ENCODE measurements at places on chromosomes 13 and 19. TPM values are rescaled to one million over a fixed set of nuclear protein-coding genes. Genes with fewer than 3 reads are reported as not detected.

GRCh38 chr19:10433131-10433536, 12.8 kb downstream of the PDE4A start:
- no peaks in the 10 kb centered on the region for H3K27me3 ChIP-seq
- H3K27ac ChIP-seq = no peak overlapping the region
- H3K4me3 ChIP-seq = no peak overlapping the region
- H3K4me1 ChIP-seq = peaks cover 23% of the 10 kb centered on the region

DNA sequence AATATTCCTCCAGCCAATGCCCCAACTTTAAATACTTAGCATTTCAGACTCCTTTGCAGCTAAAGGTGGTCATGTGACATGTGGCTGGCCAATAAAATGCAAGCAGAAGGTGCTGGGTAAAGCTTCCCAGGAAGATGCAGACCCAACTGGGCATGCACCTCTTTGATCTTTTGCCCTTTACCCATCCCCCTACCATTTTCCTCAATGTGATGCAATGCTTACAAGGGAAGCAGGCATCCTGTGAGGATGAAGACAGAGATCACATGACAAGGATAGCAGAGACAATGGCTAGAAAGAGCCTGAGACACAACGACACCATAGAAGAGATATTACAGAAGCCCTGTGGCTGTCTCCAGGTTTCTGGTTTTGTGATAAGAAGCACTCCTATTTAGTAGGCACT, 2.1 kb upstream of the WASF3 start:
- no peak overlapping the region for H3K4me3 ChIP-seq
- no peak for DNase-seq
- no peak overlapping the region for H3K27ac ChIP-seq
- H3K4me1 ChIP-seq = no peaks in the 10 kb centered on the region
- H3K27me3 ChIP-seq = peaks cover 5% of the 10 kb centered on the region
- no peaks in the 10 kb centered on the region for H3K36me3 ChIP-seq

GRCh38 chr13:71803066-71803465, 63.9 kb downstream of the DACH1 start:
- no peak for DNase-seq
- H3K36me3 ChIP-seq = no peaks in the 10 kb centered on the region
- H3K4me1 ChIP-seq = no peaks in the 10 kb centered on the region
- H3K27me3 ChIP-seq = no peaks in the 10 kb centered on the region
- H3K27ac ChIP-seq = no peak overlapping the region
- no peak overlapping the region for H3K4me3 ChIP-seq

- H3K27me3 ChIP-seq = peaks cover 2% of the 10 kb centered on the region
- H3K27ac ChIP-seq = no peak overlapping the region
- no peaks in the 10 kb centered on the region for H3K36me3 ChIP-seq
- H3K4me1 ChIP-seq = no peaks in the 10 kb centered on the region
- no peak for DNase-seq
Observed at GRCh38 chr13:28022848-28023518, 34.5 kb upstream of the URAD start.

PLPPR3 gene
- total RNA-seq = not detected

All from naive thymus-derived CD4-positive, alpha-beta T cell (primary cell).